ENCODE measurements at places on chromosomes 1 and 21.

DNA sequence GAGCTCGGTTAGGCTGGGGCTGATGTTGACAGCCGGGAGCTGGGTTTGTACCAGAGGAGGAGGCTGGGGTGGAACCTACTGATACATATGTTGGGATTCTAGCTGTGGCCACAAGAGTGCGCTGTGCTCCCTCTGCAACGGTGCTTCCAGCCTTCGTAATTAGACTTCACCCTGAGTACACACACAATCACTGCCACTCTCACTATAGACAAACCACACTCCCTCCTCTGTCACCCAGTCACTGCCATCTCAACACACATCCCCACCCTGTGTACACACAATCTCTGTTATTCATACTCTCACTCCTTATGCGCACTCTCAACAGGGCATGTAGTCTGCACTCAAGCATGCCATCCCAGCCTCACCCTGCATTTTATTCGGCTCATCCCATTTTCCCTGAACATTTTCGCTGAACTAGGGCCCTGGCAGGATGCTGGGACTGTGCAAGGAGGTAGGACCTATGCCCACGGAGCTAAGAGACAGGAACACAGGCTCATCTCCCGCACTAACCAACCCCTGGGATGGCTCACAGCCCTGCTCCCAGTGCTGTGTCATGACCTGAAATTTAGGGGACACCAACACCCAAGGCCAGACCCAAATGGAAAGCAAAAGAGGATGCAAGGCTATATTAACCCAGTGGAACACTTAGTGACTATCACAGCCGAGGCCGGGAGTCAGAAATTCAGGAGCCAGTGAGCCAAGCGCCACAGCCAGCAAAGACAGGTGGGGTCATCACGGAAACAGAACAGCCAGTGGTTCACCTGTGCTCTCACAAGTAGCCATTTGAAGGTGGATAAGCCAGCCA is 5.7 kb downstream of the GJB3 start:
- DNase-seq, result peak; percentile 32

- DNase-seq, result no peak
Observed at GRCh38 chr1:53272349-53272748, 34.0 kb upstream of the MAGOH start.

DNA sequence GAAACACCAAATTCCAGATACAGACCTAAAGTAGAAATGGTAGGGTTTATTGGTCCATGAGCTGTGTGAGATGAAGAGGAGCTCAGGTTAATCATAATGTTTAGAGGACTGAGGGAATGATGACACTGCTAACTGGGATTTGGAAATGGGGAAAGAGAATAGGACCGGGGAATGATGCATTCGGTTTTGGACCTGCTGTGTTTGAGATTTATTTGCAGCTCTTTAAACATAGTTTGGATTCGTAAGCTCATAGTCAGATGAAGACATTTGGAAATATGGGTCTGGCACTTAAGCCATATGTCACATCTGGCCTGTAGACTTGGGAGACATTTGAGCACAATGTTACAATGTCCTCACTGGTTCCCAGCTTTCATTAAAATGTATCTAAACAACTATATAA is 127.9 kb upstream of the DUSP10 start:
- no peak for DNase-seq

DNA sequence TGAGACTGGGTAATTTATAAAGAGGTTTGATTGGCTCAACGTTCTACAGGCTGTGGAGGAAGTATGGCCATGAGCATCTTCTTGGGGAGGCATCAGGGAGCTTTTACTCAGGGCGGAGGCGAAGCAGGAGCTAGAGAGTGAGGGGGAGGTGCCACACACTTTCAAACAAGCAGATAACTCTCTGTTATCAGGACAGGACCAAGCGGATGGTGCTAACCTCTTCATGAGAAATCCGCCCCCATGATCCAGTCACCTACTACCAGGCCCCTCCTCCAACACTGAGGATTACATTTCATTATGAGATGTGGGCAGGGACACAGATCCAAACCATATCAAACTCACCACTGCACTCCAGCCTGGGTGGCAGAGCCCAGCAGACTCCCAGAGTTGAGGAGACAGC is 11.5 kb upstream of the LRRC47 start:
- DNase-seq, result no peak

- no peak for DNase-seq
Observed at GRCh38 chr1:112894010-112894292, 62.0 kb downstream of the SLC16A1 start.

- DNase-seq, result no peak
Observed at GRCh38 chr1:44024903-44025525, 6.2 kb downstream of the SLC6A9 start.

- DNase-seq, result no peak
Observed at GRCh38 chr1:229325401-229325800, 17.4 kb downstream of the CCSAP start.

GRCh38 chr1:116861137-116861536 is 48.6 kb upstream of the PTGFRN start:
- DNase-seq, result no peak

DNA sequence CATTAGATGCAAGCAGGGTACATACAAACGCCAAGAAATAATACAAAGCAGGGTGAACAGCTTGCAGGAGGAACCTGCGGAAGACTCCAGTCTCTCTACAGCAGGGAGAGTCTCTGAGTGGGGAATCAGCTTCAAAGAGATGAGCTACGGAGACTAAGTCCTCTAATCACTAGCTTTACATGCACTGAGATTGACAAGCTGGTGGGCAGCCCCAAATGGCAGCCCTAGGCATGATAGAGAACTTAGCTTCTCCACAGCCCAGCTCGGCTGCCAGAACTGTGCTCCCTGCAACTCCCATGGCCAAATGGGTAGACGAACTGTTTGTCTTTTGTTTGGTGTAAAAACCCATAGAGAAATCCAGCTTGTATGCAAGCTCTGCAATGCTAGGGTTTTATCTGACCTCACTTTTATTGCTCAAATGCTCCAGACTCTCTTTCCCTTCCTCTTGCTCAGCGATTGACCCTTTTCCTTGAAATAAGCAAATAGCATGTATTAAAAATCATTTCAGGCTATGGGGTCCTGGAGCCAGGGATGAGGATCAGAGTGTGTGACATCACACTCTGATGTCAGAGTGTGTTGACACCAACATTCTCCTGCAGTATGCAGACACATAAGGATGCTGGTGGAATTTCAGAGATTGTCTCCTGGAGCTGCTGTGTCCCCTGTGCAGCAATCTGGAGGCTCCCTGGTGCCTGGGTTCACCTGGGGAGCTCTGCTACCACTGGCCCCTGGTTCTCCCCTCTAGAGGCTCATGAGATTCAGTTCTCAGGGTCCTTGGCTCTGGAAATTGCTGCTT is 238.5 kb downstream of the TTLL7 start:
- no peak for DNase-seq

GRCh38 chr1:219798283-219799030 is 129.9 kb downstream of the SLC30A10 start:
- DNase-seq, result no peak

- DNase-seq, result no peak
Observed at GRCh38 chr1:192867180-192867579, 58.3 kb downstream of the RGS2 start.

DNA sequence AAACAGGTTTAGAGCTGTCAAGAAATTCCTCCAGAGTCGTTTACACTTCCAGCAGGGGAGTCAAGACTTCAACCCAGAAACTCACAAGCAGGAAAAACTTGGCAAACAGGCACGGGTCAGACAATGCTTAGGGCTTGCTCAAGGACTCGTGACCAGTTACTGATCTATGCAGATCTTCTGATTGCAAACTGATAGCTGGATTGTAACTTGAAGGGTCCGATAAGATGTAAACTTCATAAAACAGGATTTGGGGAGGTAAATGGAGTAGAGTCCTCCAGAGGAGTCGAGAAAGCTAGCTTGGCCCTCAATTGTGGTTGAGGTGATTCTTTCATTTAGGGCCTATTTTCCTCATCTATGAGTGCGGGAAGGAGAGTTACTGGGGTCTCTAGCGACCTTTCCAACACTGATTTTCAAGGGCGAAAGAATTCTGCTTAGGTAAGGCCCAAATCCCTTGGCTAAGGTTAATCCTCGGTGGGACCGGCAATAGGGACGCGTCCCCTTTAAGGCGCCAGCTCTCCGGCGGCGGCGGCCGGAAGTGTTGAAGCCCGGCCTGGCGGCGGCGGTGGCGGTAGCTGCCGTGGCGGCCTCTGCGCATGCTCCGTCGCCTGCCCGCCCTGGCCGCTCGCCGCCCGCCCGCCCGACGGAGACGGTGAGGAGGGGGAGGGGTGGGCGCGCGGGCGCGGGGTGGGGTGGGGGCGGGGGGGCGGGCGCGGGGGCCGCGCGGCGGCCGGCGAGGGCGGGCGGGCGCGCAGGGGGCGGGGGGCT is at the start of gene GMEB1:
Gene GMEB1, plus strand, starts transcription at position 594 of the 765 bp plus-strand sequence. CDS start 14,829 bp downstream, outside the sequence.
- peak; percentile 72 for DNase-seq

GRCh38 chr1:90835661-90836344 is 118.7 kb upstream of the BARHL2 start:
- DNase-seq, result no peak

- no peak for DNase-seq
Observed at GRCh38 chr1:201904579-201904978, 15.9 kb downstream of the SHISA4 start.

All from DMS79 (cell line).